Stimulated activated CD8-positive, alpha-beta memory T cell treated with anti-CD3 and anti-CD28 coated beads, Interleukin-12 subunit alpha, Interleukin-12 subunit beta, amount 100 ng/mL, for 4 hours (primary cell): ENCODE measurements at places on chromosomes 12 and 14.

- DNase-seq: no peak
Observed at GRCh38 chr14:53151523-53152183, 1.5 kb downstream of the DDHD1 start.

GRCh38 chr12:67001251-67001650 is 267.9 kb upstream of the CAND1 start:
- DNase-seq: no peak

- DNase-seq: no peak
Observed at GRCh38 chr12:80195074-80195726, 95.9 kb downstream of the OTOGL start.

- DNase-seq: no peak
Observed at GRCh38 chr12:114092981-114093380, 126.9 kb upstream of the RBM19 start.

DNA sequence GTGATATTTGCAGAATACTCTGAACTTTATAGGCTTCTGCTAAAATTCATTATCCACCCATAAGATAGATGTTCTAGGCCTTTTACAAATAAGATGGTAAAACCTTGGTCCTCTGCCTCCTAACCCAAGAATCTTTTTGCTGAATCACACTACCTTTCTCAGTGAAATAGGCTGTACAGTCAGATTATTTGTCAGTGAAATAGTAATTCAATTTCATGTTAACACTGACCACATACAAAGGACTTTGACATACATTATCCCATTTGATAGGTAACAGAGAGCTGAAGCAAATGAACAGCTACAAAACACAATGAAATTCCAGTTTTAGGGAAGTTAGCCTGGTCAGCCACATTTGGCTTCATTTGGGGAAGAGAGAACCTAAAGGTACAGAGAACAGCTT is 141.1 kb downstream of the PCNX1 start:
- DNase-seq: no peak

- no peak for DNase-seq
Observed at GRCh38 chr14:61150851-61151250, 130.3 kb downstream of the TMEM30B start.

- no peak for DNase-seq
Observed at GRCh38 chr14:52402812-52403526, 88.9 kb downstream of the PTGER2 start.

DNA sequence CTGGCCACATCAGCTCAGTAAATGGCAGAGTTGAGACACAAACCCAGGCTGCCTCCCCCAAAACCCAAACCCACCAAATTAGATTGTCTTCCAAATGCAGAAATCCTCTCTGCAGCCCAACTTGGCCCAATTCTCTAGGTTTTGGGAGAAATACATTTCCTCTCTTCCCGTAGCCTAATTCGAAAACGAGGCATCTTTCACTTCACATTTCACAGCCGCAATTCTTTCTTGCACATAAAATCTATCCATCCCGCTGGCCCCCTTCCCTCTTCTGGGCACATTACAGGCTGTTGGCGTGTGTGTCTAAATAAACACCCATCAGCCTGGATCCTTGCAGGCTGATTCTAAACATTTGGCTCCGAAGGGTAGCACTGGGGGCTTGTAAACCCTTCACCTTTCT is 83.8 kb upstream of the VRK1 start:
- no peak for DNase-seq

DNA sequence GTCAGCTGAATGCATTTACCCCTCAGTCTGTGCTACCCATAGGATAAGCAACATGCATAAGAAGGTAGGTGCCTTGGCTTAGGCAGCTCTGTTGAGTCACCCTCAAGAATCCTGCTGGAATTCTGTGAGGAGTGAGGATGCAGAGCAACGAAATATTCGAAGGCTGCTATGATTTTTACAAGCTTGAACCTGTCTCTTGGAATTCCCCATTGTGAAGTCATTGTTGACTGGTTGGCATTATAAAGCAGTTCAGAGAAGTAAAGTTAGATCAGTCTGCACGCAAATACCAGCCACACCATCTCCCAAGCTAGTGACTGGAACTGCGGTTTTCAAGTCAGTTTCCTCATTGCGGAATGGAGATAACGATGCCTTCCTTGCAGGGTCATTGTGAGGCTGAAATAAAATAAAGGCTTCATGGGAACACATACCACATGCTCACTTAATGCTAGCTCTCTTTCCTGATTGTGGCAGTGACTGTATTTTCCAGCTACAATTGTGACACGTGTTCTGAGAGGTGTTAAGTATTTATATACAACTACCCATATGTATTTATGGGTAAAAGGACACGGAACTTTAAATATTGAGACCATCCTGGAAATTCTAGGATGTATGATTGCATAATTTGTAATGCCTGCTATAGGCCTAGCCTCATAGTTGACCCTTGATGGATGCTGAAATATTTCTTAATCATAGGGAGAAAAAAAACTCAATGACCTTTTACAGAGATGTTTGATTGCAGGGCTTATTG is 96.7 kb downstream of the ETV6 start:
- DNase-seq: no peak

DNA sequence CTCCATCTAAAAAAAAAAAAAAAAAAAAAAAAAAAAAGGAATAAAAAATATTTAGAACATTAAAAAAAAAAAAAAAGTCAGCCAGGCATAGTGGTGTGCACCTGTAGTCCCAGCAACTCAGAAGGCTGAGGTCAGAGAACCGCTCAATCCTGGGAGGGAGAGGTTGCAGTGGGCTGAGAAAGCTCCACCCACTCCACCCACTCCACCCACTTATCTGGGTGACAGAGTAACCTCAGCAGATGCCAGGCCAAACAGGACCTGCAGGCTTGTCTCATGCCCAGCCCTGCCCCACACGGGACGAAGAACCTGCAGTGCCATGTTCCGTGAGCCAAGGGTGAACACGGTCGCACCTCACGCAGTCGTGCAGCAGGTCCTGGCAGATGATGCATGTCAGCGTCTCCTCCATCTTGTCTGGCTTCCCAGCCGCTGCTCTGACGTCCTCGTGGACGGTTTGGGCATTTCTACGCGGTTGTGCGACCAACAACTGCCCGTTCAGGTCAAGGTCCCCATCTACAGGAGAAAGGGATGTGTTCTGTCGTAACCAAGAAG is 28.6 kb downstream of the CHFR start:
- DNase-seq: no peak

GRCh38 chr12:26939192-26939832 is 1.0 kb downstream of the FGFR1OP2 start:
- DNase-seq: no peak

DNA sequence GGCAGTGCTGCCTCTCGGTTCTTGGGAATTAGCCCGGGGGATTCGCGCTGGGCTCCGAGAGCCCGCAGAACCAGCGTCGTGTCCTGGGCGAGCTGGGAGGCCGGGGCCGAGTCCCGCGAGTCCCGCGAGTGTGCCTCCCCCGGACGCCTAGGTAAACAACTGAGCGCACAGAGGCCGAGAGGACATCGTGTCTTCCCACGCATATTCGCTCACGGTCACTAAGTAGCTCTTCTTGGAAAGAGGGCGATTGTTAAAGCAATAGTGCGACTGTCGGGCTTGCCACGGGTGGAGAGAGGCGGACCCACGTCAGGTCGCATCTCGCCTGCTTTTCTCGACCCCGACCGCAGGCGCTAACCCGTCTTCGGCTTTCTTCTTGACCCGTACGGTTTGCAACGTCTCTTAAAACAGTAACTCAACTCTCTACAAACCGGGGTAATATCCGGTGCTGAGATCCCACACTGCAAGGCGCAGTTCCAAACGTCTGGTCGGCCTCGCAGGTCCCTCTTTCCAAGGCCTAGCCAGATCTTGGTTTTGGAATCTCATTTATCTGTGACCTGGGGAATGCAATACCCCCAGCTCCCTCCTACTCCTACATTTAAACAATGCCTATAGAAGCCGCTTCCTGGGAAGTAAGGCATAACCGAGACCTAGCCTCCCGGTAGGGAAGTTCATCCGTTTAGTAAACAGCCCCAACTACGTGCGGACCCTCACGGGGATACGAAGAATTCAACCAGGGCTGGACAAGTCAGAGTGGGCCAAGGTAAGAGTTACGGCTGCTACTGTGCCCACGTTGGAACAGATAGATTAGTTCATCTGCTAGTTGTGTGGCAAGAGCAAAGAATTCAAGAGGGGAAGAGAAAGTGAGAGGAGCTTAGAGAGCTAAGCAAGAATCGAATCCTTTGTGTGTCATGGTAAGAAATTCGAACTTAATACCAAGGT is 736 bp upstream of the PHLDA1 start:
- peak; percentile 28 for DNase-seq

DNA sequence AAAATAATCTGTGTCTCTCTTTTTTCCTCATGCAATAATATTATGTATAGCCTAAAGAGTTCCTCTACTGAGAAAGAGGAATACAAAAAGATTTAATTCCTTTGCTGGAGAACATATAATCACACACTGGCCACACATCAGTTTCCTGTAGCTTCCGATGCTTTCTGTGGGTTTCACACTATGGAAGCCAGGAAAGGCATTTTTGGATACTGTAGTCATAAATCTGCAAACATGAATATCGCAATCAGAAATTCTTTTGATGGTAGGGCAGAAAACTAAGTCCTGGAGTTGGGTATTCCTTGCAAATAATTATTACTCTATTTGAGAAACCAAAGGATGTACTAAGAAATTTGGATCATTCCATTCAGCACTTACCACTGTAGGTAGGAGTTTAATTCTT is 260.0 kb downstream of the ACSS3 start:
- DNase-seq: no peak

GRCh38 chr12:110694330-110694901 is 5.5 kb upstream of the HVCN1 start:
- no peak for DNase-seq

- no peak for DNase-seq
Observed at GRCh38 chr12:46518169-46518568, 145.6 kb upstream of the SLC38A2 start.

- no peak for DNase-seq
Observed at GRCh38 chr12:52993558-52993869, 12.7 kb upstream of the EIF4B start.

- DNase-seq: no peak
Observed at GRCh38 chr12:68733661-68734071, 12.3 kb upstream of the SLC35E3 start.

GRCh38 chr14:76235628-76236027 is 83.9 kb downstream of the GPATCH2L start:
- DNase-seq: no peak

- DNase-seq: no peak
Observed at GRCh38 chr12:114676142-114676741, 7.7 kb downstream of the TBX3 start.

DNA sequence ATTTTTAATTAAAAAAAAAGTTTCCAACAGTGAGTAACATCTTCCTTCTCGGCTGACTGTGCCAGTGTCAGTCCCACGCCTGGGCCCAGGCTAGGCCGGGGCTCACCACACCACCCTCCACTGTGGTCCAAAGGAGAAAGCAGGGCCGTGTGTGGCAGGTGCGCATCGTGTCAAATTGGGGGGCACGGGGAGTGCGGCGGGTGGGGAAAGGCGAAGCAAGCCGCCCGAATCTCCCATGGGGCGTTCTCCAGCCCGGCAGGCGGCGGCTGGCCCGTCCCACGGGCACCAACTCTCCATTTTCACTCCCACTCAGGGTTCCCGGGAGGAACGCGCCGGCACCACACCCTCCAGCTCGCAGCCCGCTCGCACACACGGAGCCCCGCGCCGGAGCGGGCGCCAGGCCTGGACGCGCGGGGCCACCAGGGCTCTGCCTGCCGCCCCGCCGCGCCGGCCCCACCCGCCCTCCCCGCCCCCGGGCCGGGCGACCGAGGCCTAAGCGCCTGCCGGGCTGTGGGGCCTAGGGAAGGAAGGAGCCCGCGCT is 604 bp downstream of the EEA1 start:
- DNase-seq: peak; percentile 54

DNA sequence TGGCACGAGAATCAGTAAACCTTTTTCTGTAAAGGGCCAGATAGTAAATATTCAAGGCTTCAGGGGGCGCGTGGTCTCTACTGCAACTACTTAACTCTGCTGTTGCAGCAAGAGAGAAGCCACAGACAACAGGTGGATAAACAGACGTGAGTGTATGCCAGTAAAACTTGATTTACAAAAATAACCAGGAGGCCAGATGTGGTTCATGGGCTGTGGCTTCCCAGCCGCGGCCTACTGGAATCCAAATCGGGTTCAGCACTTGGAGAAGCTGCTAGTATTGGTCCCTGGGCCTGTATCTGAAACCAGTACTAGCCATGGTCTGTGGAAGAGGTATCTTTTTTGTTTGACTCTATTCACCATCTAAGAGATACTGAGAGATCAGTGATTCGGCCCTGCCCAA is 13.3 kb downstream of the PPP2R5C start:
- no peak for DNase-seq

DNA sequence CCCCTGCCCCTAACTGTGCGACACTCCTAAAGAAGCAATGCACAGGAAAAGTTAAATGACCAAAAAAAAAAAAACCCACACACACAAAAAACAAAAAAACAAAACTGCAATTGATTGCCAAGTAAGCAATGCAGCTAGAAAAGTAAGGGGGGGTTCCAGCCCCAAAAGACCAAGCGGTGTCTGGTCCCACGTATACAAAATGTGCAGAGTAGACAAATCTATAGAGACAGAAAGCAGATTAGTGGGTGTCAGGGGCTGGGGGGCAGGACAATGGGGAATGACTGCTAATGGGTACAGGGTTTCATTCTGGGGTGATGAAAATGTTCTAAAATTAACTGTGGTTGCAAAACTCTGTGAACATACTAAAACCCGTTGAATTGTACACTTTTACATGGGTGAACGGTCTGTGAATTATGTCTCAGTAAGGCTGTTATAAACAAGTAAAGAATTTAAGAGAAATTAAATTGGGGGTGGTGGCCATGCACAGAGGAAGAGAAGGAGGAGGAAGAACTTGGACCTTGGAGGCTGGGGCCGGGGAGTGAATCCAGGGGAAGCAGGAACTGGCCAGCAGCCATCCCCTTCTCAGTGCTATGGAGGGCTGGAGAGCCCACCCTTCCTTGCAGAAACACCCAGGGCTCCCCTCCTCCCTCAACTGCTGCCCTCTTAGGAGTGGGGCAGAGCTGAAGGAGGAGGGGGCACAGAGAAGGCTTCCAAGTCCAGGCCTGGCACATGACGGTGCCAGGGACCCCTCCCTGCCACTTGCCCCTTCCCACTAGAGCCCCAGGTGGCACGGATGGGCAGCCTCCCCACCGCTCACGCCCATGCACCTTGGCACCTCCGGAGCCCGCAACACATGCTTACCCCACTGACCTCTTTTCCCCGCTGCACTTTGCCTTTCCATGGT is 45.4 kb downstream of the KDM2B start:
- DNase-seq: no peak

GRCh38 chr14:90354551-90355298 is 23.0 kb upstream of the NRDE2 start:
- no peak for DNase-seq

- no peak for DNase-seq
Observed at GRCh38 chr12:93679308-93679925, 2.2 kb downstream of the CRADD start.
